ENCODE measurements at places on chromosomes 7 and 10. TPM values are rescaled to one million over a fixed set of nuclear protein-coding genes. Genes with fewer than 3 reads are reported as not detected.
A peak's percentile ranks its signal among the peaks of the same experiment; 100 is the strongest.

Gene NPSR1
- total RNA-seq, result not detected

DNA sequence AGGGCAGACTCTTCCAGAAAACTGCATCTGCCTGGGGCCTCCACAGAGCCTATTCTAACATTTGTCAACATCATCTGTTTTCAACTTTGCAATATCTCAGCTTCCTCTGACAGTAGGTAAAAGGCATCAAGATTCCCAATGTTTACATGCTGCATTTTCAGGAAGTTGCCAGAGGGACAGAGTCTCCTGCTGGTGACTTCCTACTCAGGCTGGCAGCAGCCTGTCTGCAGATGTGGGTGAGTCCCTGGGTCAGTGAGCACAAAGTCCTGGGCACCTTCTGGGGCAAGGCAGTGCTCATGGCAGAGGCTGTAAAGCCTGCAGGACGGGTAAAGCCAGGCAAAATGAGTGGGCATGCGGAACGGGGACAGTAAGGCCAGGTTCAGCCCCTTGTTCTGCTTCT is 69.4 kb downstream of the EBF3 start:
- DNase-seq, result no peak

- DNase-seq, result no peak
These were observed 1057.2 kb downstream of the LRMDA start for GRCh38 chr10:76488602-76489001.

GRCh38 chr10:131874991-131875451 is 25.8 kb upstream of the PPP2R2D start:
- DNase-seq, result peak; percentile 80

Gene GIMAP4
- not detected for total RNA-seq

Gene PRTFDC1
- total RNA-seq, result not detected

Gene CCL24
- not detected for total RNA-seq

Gene SMKR1
- 17.1 TPM for total RNA-seq

Gene AOAH
- not detected for total RNA-seq

Gene FZD1
- total RNA-seq, result 3.3 TPM

- DNase-seq, result no peak
These were observed 13.5 kb downstream of the KCNH2 start for GRCh38 chr7:150964593-150965111.

DNA sequence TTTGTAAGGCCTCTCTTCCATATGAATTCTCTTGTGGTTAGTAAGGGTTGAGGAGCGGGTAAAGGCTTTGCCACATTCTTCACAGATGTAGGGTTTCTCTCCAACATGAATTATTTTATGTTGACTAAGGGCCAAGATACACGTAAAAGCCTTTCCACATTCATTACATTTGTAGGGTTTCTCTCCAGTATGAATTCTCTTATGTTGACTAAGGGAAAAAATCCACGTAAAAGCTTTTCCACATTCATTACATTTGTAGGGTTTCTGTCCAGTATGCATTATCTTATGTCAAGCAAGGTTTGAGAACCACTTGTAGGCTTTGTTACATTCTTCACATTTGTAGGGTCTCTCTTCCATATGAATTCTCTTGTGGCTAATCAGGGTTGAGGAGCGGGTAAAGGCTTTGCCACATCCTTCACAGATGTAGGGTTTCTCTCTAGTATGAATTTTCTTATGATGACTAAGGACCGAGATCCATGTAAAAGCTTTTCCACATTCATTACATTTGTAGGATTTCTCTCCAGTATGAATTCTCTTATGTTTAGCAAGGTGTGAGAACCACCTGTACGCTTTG is 493.0 kb downstream of the ZNF479 start:
- no peak for DNase-seq

DNA sequence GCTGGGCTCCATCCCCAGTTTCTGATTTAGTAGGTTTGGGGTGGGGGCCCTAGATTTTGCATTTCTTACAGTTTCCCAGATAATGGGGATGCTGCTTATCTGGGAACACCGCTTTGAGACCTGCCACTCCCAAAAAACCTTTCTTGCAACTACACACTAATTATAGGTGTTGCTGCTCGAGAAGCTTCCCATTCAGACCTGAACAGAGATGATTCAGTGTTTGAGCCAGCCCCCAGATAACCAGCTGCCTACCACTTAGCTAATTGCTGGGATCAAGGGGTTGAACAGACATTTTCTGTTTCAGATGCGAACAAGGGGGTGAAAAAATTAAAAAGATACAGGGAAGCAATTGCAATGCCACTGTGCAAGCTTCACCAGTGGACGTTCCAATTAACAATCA is 448.5 kb downstream of the KCNMA1 start:
- no peak for DNase-seq

GRCh38 chr7:149496642-149497391 is 792 bp downstream of the ZNF746 start:
- DNase-seq, result peak; percentile 33

GRCh38 chr7:19373334-19373733 is 228.1 kb upstream of the FERD3L start:
- no peak for DNase-seq

Gene FANK1
- total RNA-seq, result 1.8 TPM

Measured in MCF 10A (cell line).